Spleen (tissue), 13 donors: ENCODE measurements at places on chromosomes 2 and 18. TPM values are rescaled to one million over a fixed set of nuclear protein-coding genes. Genes with fewer than 3 reads are reported as not detected.

GRCh38 chr18:48905513-48905912 lies 45.3 kb downstream of the SMAD7 start:
- H3K4me1 ChIP-seq = peaks cover 14% of the 10 kb centered on the region
- no peak overlapping the region for H3K4me3 ChIP-seq
- H3K27me3 ChIP-seq = no peaks in the 10 kb centered on the region
- H3K27ac ChIP-seq = no peak overlapping the region
- no peak for DNase-seq

Gene MROH2A
- not detected for total RNA-seq

GRCh38 chr2:181991171-181991885 lies 5.7 kb downstream of the PPP1R1C start:
- H3K4me3 ChIP-seq = no peak overlapping the region
- H3K4me1 ChIP-seq = no peaks in the 10 kb centered on the region
- no peak overlapping the region for H3K27ac ChIP-seq
- H3K27me3 ChIP-seq = no peaks in the 10 kb centered on the region

DNA sequence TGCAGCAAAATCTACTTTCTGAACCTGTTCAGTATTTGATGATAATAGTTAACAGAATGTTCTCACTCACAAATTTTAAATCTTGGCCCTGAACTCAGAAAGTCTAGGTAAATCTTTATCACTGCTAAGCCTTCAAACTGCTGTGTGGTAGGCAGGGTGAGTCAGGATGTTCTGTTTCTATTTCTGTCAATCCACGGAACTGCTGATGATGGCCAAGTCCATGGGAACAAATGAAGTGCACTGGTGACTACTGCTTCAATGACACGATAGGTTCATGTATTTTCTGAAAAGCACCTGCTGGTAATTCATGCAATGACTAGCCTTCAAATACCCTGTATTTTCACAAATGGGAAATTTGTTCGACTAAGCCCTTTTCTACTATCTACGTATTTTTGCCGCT lies 14.2 kb downstream of the NIFK start:
- H3K36me3 ChIP-seq = peaks cover 16% of the 10 kb centered on the region
- no peak overlapping the region for H3K4me3 ChIP-seq
- DNase-seq = no peak
- H3K27me3 ChIP-seq = no peaks in the 10 kb centered on the region
- no peak overlapping the region for H3K27ac ChIP-seq

GRCh38 chr2:235660484-235661082 lies 166.7 kb downstream of the AGAP1 start:
- H3K4me1 ChIP-seq = peaks cover 8% of the 10 kb centered on the region
- no peaks in the 10 kb centered on the region for H3K36me3 ChIP-seq
- no peak overlapping the region for H3K4me3 ChIP-seq
- peaks cover 51% of the 10 kb centered on the region for H3K27me3 ChIP-seq
- no peak for DNase-seq
- H3K27ac ChIP-seq = no peak overlapping the region

- H3K36me3 ChIP-seq = no peaks in the 10 kb centered on the region
- no peaks in the 10 kb centered on the region for H3K27me3 ChIP-seq
- DNase-seq = peak; percentile 59
- H3K27ac ChIP-seq = no peak overlapping the region
These were observed 2.0 kb downstream of the OTOS start for GRCh38 chr2:240138254-240138984.

Gene HMSD
- 2.2 TPM for total RNA-seq

Gene FOXD4L1
- total RNA-seq = 0.21 TPM

Gene KCNJ3
- total RNA-seq = 0.60 TPM

Gene SP5
- not detected for total RNA-seq

Gene DLX2
- not detected for total RNA-seq

- H3K4me1 ChIP-seq = no peaks in the 10 kb centered on the region
- H3K27ac ChIP-seq = no peak overlapping the region
- no peak overlapping the region for H3K4me3 ChIP-seq
These were observed 65.6 kb upstream of the RFX8 start for GRCh38 chr2:101540518-101540917.

GRCh38 chr2:604854-605524 lies 72.2 kb downstream of the TMEM18 start:
- DNase-seq = no peak
- no peaks in the 10 kb centered on the region for H3K4me1 ChIP-seq
- H3K27me3 ChIP-seq = peaks cover 6% of the 10 kb centered on the region
- no peaks in the 10 kb centered on the region for H3K36me3 ChIP-seq
- no peak overlapping the region for H3K27ac ChIP-seq

Gene NDC80
- 4.4 TPM for total RNA-seq

DNA sequence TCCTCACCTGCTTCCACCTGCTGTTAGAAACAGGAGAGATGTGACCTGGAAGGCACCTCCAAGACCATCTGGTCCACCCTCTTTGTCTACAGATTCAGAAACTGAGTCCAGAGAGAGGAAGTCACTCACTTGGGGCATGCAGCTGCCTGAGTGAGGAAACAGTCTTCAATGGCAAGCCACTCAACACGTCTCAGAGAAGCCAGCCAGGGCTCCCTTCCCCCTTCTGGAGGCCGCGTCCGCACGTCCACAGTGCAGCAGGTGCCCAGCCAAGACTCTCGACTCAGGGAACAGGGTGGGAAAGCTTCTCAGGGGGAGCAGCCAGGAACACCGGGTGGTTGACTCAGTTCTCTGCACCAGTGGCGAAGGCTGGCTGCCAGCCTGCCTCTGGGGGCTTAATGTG lies 201.7 kb downstream of the BCL11A start:
- H3K36me3 ChIP-seq = no peaks in the 10 kb centered on the region
- H3K27ac ChIP-seq = peak overlapping the region; percentile 78
- DNase-seq = peak; percentile 85
- no peak overlapping the region for H3K4me3 ChIP-seq
- no peaks in the 10 kb centered on the region for H3K27me3 ChIP-seq

DNA sequence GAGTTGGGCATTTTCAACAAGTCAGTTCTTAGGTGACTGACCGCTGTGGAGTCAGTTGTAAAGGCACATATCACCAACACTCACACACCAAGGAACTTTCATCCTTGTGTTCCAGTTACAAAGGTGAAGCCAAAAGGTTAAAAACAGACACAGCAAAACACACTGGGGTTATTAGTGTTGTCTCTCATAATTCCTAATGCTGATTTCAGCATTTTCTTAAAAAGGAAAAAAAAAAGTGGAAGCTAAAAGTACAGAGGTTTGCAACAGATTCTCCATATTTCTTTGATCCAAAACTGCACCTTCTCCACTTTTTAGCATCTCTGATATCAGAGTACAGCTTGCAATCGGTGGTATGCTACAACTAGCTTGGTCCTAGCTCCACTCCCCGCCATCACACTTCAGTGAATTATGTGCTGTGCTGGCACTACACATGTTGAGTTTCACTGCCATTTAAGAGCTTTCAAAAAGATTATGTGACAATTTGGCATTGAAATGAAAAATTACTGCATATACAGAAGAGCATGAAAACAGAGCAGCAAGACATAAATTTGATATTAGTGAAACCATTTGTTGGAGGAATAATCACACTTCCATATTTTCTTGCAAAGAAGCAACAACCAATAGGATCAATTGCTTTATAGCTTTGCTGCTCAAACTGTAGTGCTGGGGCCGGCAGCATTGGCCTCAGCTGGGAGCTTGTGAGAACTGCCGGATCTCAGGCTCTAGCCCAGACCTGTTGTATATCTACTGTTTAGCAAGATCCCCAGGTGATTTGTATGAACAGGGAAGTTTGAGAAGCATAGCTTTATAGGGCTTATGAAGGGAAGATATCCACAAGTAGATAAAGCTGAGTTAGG lies 62.3 kb upstream of the DAPL1 start:
- H3K27me3 ChIP-seq = no peaks in the 10 kb centered on the region
- H3K36me3 ChIP-seq = no peaks in the 10 kb centered on the region
- no peak overlapping the region for H3K4me3 ChIP-seq
- no peaks in the 10 kb centered on the region for H3K4me1 ChIP-seq

GRCh38 chr2:160062292-160063005 lies at the start of gene PLA2R1:
TSS of gene PLA2R1 (minus strand) at chr2:160062615. CDS start at chr2:160062403, 212 bp downstream.
- peak; percentile 74 for DNase-seq
- H3K4me3 ChIP-seq = peak within 1 kb of the TSS; percentile 56
- H3K27ac ChIP-seq = peak within 1 kb of the TSS; percentile 65
- no peaks in the 10 kb centered on the region for H3K36me3 ChIP-seq

DNA sequence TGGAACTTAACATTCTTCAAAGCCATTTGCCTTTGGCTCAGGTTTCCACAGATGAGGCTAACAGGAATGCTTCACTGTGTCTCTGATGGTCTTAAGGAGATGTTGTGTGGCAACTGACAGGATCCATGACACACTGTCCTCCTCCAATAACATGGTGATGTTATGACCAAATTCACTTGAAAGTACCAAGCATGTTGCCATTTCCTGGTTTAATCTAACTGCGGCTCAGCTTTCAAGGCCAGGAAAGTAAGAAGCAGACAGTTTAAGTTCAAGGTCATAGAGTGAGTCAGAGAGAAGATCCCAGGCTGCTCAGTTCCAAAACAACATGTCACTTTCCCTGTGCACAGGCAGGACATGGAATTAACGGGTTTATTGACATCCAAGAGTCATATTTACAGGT lies 513.6 kb downstream of the STK39 start:
- no peaks in the 10 kb centered on the region for H3K36me3 ChIP-seq
- DNase-seq = no peak
- no peak overlapping the region for H3K4me3 ChIP-seq
- H3K4me1 ChIP-seq = no peaks in the 10 kb centered on the region
- no peak overlapping the region for H3K27ac ChIP-seq
- no peaks in the 10 kb centered on the region for H3K27me3 ChIP-seq

- no peak for DNase-seq
- no peak overlapping the region for H3K4me3 ChIP-seq
- no peaks in the 10 kb centered on the region for H3K27me3 ChIP-seq
- H3K27ac ChIP-seq = no peak overlapping the region
- H3K36me3 ChIP-seq = no peaks in the 10 kb centered on the region
- H3K4me1 ChIP-seq = no peaks in the 10 kb centered on the region
These were observed 69.8 kb downstream of the POU3F3 start for GRCh38 chr2:104923665-104924064.

Gene M1AP
- 2.0 TPM for total RNA-seq

DNA sequence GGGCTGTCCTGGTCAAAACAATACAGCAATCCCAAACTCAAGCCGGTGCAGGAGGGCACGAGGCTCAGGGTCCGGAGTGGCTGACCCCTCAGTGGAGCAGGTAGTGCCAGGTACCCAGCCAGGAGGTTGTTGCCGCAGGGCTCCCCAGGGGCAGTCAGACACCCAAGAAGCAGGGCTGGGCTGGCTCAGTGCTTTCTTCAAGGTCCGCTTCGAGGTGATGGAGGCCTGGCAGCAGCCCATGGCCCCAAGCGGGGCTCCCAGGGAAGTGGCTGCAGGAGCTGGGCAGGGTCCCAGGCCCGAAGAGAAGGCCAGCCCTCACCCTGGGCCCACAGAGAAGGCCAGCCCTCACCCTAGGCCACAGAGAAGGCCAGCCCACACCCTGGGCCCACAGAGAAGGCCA lies 55.3 kb upstream of the COPS8 start:
- H3K27ac ChIP-seq = no peak overlapping the region

Gene RPRM
- 1.5 TPM for total RNA-seq

Gene RTTN
- 22.0 TPM for total RNA-seq

Gene ATG16L1
- 37.3 TPM for total RNA-seq
